ENCODE measurements at places on chromosomes 1 and 21. TPM values are rescaled to one million over a fixed set of nuclear protein-coding genes. Genes with fewer than 3 reads are reported as not detected.

DNA sequence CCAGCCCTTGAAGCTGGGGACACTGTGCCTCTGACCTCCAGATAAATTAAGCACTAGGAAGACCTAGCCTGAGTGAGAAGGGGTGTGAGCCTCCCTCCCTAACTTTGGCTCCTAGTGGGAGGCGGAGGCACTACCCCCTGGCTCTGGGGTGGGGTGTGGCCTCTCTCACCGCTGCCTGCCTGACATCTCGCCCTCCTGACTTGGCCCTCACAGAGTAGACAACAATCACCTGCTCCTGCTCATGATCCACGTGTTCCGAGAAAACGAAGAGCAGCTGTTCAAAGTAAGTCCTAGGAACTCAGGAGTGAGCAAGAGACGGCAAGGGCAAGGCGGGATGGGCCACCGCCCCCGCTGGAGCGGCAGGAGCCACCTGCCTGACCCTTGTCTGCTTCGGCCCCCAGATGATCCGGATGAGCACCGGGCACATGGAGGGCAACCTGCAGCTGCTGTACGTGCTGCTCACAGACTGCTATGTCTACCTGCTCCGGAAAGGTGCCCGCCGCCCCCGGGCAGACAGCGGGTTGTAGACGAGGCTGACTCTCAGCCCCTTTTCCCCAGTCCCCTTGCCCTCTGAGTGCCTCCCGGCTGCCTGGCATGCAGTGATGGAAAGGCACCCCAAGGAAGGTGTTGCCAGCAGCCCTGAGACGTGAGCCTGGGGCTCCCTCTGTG, 8.1 kb upstream of the SLC25A34 start:
- no peak for DNase-seq

The CRNN gene
- not detected for total RNA-seq

DNA sequence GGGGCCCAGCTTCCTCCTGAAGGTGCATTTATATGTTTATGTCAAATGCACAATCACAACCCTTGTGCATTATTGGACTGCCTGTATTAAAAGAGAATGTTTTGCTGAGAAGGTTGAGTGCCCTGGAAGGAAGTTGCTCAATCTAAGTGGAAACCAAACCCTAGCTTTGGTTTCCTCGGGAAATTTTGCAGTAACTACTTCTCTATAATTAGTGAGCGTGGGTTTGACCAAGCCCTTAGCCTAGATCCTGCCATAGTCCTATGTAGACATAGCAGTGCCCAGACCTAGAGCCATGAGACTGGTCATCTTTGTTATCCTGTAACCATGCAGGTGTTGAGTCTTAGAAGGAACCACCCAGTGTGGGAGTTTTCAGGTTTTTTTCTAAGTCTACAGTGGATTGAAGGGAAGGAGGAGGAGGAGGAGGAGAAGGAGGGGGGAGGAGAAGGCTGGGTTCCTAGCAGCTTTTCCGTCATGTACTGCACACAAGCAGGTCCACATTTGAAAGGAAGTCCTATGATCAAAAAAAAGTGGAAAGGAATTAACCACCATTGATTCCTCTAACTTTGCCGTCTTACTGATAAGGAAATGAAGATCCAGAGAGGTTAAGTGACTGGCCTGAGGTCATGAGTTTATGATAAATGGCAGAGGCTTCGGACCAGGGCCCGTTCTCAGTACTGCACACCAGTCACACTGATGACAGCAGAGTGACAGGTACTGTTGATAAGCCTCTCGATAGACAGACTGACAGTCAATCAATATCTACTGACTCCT, 72.2 kb upstream of the LYST start:
- DNase-seq, result peak; percentile 58

GRCh38 chr21:45835301-45836267, 146.0 kb upstream of the COL6A1 start:
- DNase-seq, result no peak

- no peak for DNase-seq
Observed at GRCh38 chr1:65267683-65268082, 41.7 kb upstream of the DNAJC6 start.

The SYT6 gene
- not detected for total RNA-seq

- no peak for DNase-seq
Observed at GRCh38 chr1:106366627-106367319, 689.7 kb upstream of the PRMT6 start.

DNA sequence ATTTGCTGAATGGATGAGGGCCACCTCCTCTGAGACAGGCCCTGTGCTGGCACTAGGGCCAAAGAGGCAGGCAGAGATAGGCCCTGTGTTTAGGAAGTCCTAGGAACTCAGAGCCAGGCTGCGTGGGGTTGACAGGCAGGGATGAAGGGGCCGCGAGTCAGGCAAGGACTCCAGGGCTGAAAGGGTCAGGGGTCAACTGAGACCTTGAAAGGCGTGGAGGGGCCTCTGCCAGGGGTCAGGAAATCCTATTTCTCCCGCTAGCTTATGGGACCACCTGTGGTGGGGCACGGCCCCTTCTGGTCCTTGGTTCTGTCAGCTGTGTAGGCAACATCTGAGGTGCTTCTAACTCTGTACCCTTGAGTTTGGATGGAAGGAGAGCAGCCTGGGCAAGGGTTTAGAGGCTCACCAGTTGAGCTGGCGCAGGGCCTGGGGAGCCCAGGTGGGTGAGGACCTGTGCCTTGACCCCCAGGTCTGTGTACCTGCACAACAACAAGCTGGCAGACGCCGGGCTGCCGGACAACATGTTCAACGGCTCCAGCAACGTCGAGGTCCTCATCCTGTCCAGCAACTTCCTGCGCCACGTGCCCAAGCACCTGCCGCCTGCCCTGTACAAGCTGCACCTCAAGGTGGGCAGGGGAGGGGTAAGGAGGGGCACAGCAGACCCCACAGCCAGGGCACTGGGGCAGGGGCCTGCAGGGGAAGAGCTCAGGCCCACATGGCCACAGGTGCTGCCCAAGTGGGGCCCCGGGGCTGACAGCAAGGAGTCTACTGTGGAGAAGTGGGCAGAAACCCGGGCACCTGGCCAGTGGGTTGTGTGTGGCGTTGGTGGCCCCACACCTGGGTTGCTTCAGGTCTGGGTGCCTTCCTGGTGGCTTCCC, 14.9 kb downstream of the PODN start:
- DNase-seq, result no peak

DNA sequence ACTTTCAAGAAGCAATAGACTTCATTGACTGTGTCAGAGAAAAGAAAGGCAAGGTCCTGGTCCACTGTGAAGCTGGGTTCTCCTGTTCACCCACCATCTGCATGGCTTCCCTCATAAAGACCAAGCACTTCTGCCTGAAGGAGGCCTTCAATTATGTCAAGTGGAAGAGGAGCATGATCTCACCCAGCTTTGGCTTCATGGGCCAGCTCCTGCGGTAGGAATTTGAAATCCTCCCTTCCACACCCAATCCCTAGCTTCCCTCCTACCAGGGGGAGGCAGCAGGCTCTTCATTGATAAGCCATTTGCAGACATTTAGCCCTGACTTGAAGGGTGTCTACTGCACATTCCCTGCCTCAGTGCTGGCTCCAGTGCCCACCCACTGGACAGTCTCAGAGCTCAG, 84.3 kb upstream of the RHOU start:
- no peak for DNase-seq

The KCNJ9 gene
- total RNA-seq, result not detected

The BSDC1 gene
- total RNA-seq, result 46.5 TPM

The SUSD4 gene
- total RNA-seq, result under 0.01 TPM

DNA sequence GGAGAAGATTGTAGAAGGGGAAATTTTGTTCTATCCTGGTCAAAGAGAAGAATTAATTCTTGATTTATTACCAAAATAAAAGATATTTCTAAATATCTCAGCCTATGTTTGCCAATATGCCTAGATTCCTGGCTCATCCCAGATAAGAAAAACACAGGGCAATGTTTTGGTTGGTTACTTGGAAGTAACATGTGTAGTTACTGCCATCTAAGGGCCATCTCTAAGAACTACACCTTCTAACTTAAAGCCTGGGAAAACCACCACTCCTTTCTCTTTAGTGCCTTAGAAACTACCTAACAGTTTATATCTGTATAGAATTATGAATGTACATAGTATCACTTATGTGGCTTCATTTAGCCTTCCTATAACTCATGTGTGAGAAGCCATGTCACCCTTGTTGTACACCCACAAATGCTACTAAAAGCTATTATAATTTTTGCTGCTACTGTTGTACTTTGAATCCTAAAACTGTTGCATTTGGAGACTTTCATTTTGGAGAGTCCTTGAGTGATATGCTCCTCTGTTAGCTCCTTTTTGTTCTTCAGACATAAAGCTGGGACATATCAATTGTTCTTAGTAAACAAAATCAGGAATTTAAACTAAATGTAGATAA, 4.5 kb downstream of the AIM2 start:
- DNase-seq, result peak; percentile 78

GRCh38 chr1:106846656-106847055, 209.8 kb upstream of the PRMT6 start:
- no peak for DNase-seq

GRCh38 chr21:41817228-41817627, 50.4 kb upstream of the RIPK4 start:
- DNase-seq, result peak; percentile 69

- DNase-seq, result no peak
Observed at GRCh38 chr1:193799948-193800690, 613.7 kb upstream of the B3GALT2 start.

DNA sequence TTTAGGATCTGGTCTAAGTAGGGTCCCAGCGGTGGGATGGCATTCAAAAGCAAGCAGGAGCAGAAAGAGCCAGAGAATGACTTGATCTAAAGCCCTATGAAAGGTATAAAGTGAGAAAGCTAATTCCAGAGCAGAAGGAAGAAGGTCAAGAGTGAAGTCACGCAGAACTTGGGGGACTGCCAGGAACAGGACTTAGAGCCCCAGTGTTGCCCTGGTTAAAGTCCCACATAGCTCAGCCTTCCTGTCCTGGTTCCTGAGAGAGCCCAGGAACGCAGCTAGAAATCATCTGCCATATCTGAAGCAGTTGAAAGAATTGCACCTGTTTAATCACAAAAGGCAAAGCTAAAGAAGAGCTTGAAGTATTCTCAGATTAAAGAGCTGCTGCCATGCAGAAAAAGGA, 160.6 kb upstream of the ATP1B1 start:
- peak; percentile 29 for DNase-seq

The LAPTM5 gene
- 28.6 TPM for total RNA-seq

DNA sequence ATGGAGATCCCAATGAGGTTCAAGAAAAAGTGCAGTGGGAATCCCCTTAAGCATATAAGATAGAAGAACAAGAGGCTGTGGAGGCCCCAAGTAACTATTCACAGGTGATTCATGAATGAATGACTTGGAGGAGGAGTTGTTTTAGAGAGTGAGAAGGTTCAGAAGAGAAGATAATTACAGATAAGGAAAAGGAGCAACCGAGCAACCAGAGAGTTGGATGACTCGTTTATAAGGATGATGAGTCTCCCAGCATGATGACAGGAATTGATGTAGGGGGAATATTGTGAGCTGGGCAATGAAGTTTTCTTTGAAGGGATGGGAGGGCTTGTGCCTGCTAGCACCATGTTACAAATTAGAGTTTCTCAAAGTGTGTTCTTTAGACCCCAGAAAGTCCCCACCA, 9.8 kb downstream of the C8A start:
- DNase-seq, result no peak

The NECAP2 gene
- 145 TPM for total RNA-seq

GRCh38 chr1:47915677-47916353, 81.4 kb downstream of the TRABD2B start:
- no peak for DNase-seq

DNA sequence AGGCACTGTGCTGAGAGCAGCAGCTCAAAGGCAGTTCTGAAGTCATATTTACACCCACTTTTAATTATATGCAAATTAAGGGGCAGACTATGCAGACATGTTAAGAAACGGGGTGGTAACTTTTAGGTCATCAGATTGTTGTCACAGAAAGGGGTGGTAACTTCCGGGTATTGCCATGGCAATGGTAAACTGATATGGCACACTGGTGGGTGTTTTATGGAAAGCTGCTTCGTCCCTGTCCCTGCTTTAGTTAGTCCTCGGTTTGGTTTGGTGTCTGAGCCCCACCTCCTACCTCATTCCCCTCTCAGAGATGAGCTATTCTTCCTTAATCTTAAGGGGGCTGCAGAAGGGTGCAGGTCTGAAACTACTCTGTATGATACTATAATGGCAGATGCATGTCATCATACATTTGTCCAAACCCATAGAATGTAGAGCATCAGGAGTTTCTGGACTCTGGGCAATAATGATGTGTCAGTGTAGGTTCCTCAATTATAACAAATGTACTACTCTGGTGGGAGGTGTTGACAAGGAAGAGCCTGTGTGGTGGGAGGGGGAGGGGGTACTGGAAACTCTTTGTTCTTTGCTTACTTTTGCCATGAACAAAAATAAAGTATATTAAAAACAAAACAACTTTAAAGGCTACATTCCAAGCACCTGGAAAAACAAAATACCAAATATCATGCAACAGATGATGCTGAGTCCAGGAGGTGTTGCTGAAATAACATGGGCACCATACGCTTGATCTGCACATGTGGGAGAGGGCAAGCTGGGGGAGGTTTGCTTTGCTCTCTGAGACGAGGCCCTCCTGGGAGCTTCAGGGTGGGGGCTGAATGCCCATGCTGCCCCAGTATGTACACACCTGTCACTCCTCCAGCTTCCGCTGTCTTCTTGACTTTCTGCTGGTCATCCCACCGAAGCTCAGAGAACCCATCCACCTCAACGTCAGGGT, 6.3 kb downstream of the PARP1 start:
- DNase-seq, result no peak

DNA sequence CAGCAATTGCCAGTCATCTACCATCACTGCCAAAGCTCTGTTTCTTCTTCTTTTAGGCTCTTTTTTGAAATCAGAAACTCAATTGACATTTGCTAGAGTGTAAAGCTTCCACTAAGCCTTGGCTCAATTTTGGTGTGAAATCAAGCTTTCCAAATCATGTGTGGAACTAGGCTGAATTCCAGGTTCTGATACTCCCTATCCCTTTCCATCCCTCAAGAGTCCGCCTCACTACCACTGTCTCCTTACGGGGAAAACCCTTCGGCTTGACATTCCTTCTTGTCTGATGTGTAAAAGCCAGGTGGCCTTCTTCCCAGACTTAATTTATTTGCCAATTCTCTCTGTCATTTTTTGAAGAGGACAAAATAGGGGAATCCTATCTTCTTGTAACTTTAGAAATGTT, 47.2 kb upstream of the PRMT6 start:
- no peak for DNase-seq

The RXRG gene
- total RNA-seq, result not detected

The MANEAL gene
- total RNA-seq, result 1.6 TPM

DNA sequence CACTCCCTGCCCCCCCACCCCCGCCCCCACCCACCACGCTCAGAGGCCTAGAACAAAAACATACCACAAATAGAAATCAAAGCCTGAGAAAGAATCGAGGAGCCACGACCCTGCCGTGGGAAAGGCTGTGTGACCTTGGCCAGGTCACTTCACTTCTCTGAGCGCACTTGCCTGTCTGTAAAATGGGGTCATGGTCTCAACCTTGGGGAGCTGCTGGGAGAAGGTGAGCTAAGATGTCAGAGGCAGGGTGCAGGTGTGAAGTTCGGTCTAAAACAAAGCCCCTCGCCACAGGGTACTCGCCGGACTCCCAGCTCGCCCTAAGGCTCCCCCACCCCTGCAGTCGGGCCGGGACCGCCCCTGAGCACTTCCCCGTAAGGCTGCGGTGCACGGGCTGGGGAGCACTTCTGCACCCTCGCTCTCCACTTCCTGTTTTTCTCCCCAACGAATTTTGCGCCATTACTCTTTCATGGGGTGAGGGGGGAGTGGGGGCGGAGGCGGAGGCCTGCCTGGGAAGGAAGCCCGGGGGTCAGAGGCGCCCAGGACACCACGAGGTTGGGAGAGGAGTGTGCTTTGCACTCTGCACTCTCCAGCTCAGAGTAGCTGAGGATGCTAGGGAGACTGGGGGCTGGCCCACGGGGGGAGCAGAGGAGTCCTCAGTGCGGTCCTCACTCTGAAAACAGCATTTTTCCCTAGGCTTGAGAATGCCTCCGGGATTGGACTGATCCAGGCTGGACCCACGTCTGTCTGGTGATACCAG, 21.9 kb upstream of the PIK3CD start:
- DNase-seq, result no peak

GRCh38 chr1:66944330-66945274, 19.8 kb downstream of the MIER1 start:
- DNase-seq, result peak; percentile 88

Data from dermis microvascular lymphatic vessel endothelial cell (primary cell).